ENCODE measurements at places on chromosomes 12 and 14.

DNA sequence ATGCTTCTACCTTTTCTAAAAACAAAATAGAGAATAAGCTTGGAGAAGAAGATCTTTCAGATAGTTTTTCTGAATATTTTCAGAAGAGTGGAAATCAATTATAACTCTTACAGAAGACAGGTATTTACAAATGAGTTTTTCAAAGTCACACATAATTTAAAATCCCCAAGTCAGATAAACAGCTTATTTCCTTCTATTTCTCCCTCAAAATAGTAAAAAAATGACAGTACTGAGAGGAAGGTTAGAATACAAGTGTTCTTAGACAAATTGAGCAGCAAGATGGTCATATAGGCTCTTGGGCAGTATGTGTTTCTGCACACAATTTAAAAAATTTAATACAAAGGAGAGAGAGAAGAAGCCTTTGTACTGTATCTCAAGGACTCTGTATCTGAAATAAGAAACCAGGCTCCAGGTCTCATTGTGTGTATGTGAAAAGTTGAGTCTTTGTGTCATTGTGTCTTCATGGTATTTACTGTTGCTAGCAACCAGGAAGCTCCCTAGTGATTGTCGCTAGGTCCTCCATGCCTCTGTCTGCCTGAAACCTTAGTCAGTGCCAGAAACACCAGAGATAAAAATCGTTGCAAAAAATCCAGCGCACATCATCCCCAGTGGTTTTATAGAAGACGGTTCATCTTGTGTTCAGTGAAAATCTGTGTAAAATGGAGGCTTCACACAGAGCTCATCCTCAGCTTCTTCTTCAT, 12.9 kb upstream of the TUBA1A start:
- peak; percentile 43 for DNase-seq

- DNase-seq, result no peak
These were observed 89.0 kb downstream of the SLC38A1 start for GRCh38 chr12:46179693-46180452.

DNA sequence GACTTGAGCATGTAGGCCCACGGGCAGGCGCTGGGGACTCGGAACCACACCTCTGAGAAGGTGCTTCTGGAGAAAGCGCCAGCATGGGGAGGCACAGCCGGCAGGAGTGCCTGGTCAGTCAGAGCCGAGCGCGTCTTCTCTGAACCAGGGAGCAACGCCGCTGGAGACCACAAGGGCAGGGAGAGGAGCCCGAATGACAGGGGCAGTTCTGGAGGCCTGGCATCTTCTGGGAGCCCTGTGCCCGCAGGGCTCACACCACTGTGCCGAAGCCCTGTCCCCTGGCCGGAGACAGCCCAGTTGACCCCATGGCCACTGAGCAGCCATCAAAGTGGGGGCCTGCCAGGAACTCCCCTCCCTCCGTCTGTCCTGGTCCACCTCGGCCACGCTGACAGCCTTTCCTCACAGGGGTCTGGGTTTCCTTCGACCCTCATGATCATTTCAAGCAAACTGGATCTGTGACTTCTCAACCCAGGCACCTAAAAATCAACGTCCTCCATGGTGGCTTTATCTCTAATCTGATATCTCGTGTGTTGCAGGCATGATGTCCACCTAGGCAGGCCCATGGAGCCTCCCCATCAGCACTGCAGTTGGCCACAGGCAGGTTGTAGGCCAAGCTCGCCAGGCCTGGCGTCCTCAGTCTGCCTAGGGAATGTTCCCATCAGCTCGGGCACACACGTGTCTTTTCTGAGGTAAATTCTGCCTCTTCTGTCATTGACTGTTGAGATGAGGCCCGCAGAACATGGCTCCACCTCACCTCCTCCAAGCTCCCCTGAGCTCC, 299.3 kb upstream of the RTL1 start:
- DNase-seq, result no peak

GRCh38 chr14:75499084-75499875, 23.0 kb upstream of the BATF start:
- DNase-seq, result peak; percentile 43

- DNase-seq, result no peak
These were observed 19.9 kb upstream of the BDKRB2 start for GRCh38 chr14:96184737-96185136.

GRCh38 chr12:93663006-93663728, 14.0 kb upstream of the CRADD start:
- no peak for DNase-seq

- DNase-seq, result no peak
These were observed 45.4 kb upstream of the GALNT9 start for GRCh38 chr12:132374612-132375445.

GRCh38 chr14:96888158-96888557, 91.0 kb downstream of the VRK1 start:
- no peak for DNase-seq

- DNase-seq, result no peak
These were observed 8.6 kb downstream of the TUNAR start for GRCh38 chr14:95885278-95885677.

DNA sequence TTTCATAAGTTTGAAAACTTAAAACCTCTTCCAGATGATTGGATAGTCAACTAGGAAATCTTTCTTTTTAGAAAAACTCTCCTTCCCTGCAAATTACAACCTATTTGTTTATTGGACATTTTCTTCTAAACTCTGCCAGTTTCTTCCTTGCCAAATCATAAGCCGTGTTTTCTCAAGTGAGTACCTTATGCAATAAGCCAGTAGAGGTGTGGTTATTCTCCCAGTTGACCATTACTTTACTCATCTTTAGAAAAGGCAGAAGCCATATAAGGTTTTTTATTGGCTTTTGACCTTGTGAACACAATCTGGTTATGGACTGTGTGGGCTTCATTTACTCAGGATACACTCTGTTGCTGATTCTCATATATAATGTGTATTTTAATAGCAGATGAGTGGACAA, 14.6 kb downstream of the ACTR6 start:
- DNase-seq, result no peak

- no peak for DNase-seq
These were observed 417.7 kb downstream of the TMEM121 start for GRCh38 chr14:105943973-105944602.

- no peak for DNase-seq
These were observed 25.3 kb upstream of the STRN3 start for GRCh38 chr14:31051511-31051910.

GRCh38 chr14:96274122-96274521, 18.1 kb downstream of the BDKRB1 start:
- no peak for DNase-seq

DNA sequence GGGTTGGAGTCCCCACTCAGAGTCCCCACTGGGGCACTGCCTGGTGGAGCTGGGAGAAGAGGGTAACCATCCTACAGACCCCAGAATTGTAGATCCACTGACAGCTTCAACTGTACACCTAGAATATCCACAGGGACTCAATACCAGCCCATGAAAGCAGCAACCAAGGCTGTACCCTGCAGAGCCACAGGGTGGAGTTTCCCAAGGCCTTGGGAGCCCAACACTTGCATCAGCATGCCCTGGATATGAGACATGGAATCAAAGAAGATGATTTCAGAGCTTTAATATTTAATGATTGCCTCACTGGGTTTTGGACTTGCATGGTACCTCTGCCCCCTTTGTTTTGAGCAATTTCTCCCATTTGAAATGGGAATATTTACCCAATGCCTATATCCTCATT, 80.4 kb downstream of the RASSF9 start:
- DNase-seq, result no peak

DNA sequence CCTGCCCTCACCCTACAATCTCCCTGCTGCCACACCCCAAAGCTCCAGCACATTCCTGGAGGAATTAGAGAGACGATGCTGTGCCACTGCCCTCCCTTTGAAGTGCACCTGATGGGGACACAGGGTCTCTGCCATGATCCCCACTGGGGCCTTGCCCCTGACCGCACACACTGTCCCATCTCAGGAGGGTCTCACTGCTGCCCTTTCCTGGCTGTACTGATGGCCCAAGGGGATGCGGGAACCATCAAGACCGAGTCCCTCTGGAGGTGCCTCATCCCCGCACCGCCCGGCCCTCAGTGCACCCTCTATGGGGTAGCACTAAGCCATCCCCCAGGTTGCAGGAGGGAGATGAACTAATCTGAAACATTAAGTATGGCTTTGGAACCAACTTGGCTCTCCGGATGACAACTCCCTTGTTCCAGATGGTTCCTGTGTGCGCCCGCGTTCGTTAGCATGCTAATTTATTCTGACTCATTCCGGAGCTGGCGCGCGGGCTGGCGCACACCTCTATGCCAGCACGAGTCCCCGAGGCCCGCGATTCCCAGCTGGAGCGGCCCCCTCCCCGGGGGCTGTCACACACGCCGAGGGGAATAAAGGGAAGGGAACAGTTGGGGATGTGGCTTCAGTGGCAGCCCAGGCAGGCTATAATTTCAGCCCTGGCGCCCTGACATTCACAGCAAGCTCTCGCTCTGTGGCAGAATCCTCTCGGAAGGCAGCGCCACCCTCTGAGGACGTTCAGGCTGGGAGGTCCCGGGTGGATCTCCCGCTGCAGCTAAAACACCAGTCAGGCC, 34.2 kb upstream of the C14orf180 start:
- peak; percentile 58 for DNase-seq

DNA sequence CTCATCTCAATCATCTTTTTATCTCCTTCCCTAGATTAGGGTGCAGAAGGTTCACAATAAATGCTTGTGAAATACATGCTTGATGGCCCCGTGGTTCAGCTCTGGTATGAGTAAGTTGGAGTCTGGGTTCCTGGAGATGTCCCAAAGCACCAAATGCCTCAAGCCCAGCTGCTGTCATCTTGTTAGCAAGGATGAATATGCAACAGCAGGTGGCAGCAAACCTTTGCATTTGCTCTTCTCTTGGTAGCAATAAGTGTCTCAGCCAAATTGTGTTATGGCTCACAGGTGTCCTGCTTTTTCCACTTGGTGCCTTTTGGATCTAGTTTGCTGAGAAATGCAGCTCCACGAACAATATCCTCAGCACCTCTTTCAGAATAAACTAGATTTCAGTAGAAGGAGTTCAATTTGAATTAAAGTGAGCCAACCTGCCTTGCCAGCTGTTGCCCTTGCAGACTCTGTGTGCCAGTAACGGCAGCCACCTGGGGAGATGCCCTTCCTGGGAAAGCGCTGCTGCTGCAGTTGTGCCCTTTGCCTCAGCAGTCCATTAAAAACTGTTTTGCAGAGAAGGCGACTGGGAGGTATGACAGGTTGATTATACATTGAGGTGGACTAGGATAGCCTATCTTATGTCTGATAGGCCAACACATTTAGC, 417.3 kb downstream of the SNAPC1 start:
- DNase-seq, result peak; percentile 63

DNA sequence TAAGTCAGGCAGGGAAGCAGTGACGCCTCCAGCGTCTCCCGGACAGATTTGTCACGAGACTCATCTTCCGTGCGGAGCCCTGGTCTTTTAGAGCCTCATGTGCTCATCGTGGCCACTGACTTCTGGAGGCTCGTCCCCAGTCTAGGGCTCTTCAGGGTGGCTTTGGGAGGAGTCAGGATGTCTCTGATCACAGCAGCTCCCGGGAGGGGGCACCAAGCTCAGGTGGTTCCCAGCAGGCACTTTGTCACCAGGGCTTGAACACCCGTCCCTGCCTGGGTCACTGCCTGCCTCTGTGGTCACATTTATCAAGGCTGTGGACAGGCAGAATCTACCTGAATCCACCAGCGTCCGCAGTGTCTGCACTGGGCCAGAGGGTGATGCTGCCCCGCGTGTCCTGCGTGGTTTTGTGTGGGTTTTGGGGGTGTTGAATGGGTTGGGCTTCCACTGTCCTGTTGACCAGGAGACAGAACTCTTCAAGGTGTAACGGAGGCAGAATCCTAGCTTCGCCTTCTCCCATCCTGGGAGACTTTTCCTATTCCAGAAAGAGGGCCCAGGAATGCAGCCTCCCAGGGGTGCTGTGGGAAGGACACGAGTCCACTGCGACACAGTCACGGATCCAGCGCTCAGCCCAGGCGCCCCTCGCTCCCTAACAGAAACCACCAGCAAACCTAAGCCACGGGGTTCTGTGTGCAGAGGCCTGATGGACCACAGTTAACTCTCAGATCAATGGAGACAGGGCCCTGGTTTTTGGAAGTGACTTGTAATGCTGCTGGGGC, 132.3 kb downstream of the ADGRD1 start:
- DNase-seq, result no peak

Measured in retina (tissue), 1 donor.